ENCODE measurements at places on chromosomes 2 and 18.

GRCh38 chr18:57776767-57777166 lies 26.3 kb downstream of the ATP8B1 start:
- DNase-seq, result no peak

GRCh38 chr18:34884436-34884835 lies 156.8 kb upstream of the MAPRE2 start:
- no peak for DNase-seq

DNA sequence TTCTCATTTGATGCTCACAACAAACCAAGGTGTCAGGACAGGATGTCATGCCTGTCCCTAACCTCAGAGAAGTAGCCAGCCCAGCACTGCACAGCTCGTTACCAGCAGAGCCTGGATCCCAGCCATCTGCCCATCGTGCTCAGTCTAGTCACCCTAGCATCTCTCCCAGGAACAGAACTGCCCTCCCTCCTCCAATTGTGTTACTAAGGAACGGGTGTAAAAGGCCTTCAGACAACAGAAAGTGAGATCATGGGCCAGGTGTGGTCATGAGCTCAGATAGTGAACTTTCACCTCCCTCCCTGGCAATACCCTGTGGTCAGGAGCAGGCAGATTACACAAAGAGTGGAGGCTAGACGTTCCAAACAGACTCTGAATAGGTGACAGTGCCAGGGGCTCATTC lies 111.8 kb upstream of the PPP1CB start:
- DNase-seq, result no peak

DNA sequence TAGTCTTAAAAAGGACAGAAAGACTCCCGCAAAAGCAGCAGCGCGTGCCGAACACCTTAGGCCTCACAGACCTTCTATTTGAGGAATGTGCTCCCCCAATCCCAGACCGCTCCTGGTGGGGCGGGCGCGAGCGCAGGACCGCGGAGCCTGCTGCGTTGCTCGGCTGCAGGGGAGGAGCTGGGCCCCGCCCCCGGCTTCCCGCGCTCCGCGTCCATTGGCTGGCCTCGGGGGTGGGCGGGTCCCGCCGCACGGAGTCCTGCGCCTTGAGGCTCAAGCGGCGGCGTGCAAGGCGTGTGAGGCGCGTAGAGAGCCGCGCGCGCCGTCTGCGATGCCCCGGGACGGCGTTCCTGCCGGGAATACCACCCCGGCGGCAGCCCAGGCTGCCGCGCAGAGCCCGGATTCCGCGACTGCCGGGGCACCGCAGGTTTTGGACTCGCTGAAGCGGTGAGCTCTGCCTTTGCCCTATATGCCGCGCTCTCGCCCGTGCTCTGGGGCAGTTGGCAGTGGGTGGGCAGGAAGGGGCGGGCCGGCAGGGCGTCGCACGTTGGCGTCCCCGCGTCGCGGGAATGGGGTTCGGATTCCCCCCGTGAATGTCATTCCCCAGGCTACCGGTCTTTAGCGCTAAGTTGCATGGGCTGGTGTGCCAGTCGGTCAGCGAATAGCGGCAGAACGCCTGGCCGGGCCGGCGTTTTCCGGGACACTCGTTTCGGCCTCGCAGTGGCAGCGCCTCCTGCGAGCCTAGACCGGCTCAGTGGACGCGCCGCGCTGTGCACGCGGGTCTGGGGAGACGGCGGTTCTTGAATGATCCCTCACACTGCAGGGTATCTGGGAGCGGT lies 49.6 kb upstream of the PAIP2B start:
- DNase-seq, result peak; percentile 53

DNA sequence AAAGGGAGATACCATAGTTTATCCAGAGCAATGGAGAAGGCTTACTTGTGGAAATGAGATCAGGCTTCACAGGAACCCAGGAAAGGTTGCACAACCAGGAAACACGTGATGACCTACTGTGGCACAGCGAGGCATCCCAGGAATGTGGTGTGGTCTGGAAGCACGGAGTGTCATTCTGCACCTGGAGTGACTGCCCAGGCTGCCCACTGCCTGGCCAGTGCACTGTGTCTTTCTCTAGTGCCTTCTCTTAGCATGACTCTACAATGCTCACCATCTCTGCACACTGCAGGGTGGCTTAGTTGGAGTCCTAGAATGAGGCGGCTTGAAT lies 48.9 kb downstream of the CHST9 start:
- no peak for DNase-seq

DNA sequence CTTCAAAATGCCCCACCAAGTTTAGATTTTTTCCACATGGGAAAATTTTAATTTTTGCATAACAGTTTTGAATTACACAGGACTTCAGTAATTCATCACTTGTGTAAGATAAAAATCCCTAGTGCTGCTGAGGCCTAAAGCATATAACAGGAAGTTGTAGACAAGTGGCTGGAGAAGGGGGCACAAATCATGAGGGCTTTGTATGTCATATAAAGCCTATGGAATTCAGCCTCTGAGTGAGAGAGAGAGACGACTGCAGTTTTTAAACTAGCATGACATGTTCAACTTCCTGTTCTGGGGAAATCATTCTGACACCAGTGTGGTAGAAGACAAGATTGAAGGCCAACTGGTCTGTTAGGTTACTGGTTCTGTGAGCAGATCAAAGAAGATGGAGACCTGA lies 187.3 kb upstream of the CHST9 start:
- no peak for DNase-seq

DNA sequence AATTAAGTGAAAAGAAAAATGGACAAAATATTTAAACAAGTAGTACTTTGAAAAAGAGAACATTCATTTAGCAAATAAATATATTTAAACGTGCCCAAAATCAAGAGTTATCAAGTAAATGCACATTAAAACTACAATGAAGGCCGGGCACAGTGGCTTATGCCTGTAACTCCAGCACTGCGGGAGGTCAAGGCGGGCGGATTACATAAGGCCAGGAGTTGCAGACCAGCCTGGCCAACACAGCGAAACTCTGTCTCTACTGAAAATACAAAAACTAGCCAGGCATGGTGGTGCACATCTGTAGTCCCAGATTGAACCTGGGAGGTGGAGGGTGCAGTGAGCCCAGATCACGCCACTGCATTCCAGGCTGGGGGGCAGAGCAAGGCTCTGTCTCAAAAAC lies 9.8 kb downstream of the STAM2 start:
- no peak for DNase-seq

- no peak for DNase-seq
Measured at GRCh38 chr18:13302457-13303225, 84.1 kb downstream of the LDLRAD4 start.
